Cardiac muscle cell (in vitro differentiated cells and primary cell): ENCODE measurements at places on chromosomes 3 and 15. TPM values are rescaled to one million over a fixed set of nuclear protein-coding genes. Genes with fewer than 3 reads are reported as not detected.

DNA sequence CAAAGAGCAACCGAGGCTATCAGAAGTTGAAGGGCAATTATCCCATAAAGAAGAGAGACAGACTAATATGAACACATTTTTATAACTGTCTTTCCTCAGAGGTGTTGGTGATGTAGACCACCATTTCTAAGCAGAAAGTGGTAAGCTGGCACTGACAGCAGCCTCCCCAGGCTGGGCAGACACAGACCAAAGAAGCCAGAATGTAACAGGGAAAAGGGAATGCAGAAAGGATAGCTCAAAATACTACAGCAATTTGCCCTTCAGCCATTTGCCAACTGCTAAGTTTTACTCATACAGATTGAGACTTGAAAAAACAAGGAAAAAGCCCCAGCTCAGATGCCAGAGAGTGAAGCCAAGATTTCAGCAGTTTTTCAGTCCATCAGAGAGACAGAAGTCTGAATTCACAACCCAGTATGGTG is 73.5 kb upstream of the ABI3BP start:
- DNase-seq = no peak
- no peak overlapping the region for H3K4me3 ChIP-seq
- no peaks in the 10 kb centered on the region for H3K27me3 ChIP-seq
- H3K36me3 ChIP-seq = no peaks in the 10 kb centered on the region

GRCh38 chr15:93030430-93031102 is 58.4 kb downstream of the RGMA start:
- peaks cover 16% of the 10 kb centered on the region for H3K4me1 ChIP-seq
- no peak overlapping the region for H3K27ac ChIP-seq
- H3K36me3 ChIP-seq = peaks cover 10% of the 10 kb centered on the region
- peak; percentile 73 for DNase-seq
- H3K4me3 ChIP-seq = no peak overlapping the region
- H3K27me3 ChIP-seq = no peaks in the 10 kb centered on the region

GRCh38 chr3:187736418-187736871 is 8.8 kb downstream of the BCL6 start:
- H3K27ac ChIP-seq = no peak overlapping the region
- no peak overlapping the region for H3K4me3 ChIP-seq
- no peaks in the 10 kb centered on the region for H3K27me3 ChIP-seq

DNA sequence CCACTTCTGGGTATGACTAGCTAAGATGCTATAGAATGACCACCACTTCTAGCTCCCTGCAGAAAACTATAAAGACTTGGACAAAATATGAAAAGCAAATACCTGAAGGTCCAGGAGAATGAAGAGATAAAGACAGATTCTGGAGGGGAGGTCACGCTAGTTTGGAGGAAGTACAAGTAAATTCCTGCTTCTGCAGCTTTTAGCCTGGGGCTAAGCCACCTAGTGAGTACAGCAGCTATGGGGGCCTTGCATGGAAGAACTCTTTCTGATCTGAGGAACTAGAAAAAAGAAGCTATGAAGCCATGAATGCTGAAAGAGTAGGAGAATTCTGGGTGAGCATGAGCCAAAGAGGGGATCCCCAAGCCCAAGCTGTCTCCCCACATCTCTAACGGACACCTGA is 29.8 kb downstream of the NRG4 start:
- no peaks in the 10 kb centered on the region for H3K4me1 ChIP-seq
- H3K27me3 ChIP-seq = no peaks in the 10 kb centered on the region
- H3K4me3 ChIP-seq = no peak overlapping the region
- no peaks in the 10 kb centered on the region for H3K36me3 ChIP-seq

GRCh38 chr3:8223766-8224165 is 277.9 kb upstream of the LMCD1 start:
- no peaks in the 10 kb centered on the region for H3K36me3 ChIP-seq
- no peak overlapping the region for H3K4me3 ChIP-seq
- DNase-seq = peak; percentile 54
- H3K27me3 ChIP-seq = no peaks in the 10 kb centered on the region
- peaks cover 9% of the 10 kb centered on the region for H3K4me1 ChIP-seq
- H3K27ac ChIP-seq = no peak overlapping the region

DNA sequence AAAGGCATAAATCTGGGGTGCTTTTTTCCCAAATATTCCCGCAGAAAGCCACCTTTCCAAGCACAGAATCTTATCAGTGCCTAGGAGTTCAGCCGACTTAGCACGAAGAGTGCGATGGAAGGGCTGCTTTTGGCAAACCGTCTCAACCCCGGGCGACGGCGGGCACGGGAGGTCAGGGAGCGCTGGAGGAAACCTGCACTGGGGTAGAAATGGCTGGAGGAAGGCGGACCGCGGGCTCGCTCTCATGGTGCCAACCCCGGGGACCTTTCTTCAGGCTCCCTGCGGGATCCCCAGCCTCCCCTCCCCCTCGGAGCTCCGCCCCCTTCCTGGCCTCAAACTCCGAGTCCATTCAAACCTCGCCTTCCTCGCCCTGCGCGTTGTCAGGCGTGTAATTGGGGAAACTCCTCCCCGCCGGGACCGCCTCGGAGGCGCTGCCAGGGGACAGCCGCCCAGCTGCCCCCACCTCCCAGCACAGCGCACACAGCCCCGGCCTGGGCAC is at the start of gene GABRG3:
Gene GABRG3 (plus strand): TSS at position 470 of the 499 bp plus-strand sequence.
- no peaks in the 10 kb centered on the region for H3K36me3 ChIP-seq
- no peak within 1 kb of the TSS for H3K27ac ChIP-seq
- H3K4me3 ChIP-seq = peak within 1 kb of the TSS; percentile 34

- H3K4me3 ChIP-seq = no peak overlapping the region
- H3K27ac ChIP-seq = no peak overlapping the region
- DNase-seq = no peak
- no peaks in the 10 kb centered on the region for H3K36me3 ChIP-seq
These were observed 92.0 kb upstream of the TPM1 start for GRCh38 chr15:62950462-62950931.

CADPS gene
- total RNA-seq = 57.8 and 63.8 TPM in 2 replicates

DNA sequence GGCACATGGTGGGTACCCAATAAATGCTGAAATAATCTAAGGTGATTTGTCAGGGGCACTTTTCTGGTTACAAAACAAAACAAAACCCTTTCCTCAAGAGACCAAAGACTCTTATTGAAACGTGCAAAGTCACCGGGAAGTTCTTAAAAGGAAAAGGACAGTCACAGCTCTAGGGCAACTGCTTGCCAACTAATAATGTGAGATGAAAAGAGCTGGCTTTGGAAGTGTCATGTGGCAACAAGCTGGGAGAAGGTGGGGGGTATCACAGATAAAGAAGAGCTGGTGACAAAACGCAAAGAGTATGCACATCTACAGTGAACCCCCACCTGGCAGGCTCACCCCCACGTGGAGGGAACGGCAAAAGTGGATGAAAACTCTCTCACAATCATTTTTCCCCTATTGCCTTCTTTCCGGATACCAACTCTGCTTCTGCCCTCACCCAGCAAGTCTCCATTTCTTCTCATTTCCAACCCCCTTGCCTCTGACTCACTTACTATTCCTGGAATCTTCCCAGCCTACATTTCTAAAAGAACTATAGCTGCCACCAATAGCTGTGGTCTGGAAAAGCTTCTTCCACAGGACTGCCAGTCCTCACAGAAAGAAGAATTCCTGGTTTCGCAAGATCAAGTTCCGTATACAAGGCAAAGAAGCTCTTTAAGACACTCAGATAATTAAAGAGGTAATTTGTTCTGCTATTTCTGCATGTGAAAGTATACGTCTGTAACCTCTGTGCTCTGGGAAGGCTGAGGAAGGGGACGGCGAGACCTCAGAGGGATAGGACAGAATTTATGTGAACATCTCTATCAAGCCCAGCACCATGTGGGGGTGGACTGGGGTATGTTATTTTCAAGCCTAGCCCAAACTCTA is 21.8 kb upstream of the ANPEP start:
- H3K36me3 ChIP-seq = peaks cover 20% of the 10 kb centered on the region
- H3K4me1 ChIP-seq = no peaks in the 10 kb centered on the region
- peak; percentile 28 for DNase-seq
- H3K27me3 ChIP-seq = no peaks in the 10 kb centered on the region
- no peak overlapping the region for H3K4me3 ChIP-seq

ZNF502 gene
- 1.1 and 2.0 TPM in 2 replicates for total RNA-seq

SPTSSB gene
- total RNA-seq = 0.32 TPM in 1 of 2 replicates, not detected in the other

DNA sequence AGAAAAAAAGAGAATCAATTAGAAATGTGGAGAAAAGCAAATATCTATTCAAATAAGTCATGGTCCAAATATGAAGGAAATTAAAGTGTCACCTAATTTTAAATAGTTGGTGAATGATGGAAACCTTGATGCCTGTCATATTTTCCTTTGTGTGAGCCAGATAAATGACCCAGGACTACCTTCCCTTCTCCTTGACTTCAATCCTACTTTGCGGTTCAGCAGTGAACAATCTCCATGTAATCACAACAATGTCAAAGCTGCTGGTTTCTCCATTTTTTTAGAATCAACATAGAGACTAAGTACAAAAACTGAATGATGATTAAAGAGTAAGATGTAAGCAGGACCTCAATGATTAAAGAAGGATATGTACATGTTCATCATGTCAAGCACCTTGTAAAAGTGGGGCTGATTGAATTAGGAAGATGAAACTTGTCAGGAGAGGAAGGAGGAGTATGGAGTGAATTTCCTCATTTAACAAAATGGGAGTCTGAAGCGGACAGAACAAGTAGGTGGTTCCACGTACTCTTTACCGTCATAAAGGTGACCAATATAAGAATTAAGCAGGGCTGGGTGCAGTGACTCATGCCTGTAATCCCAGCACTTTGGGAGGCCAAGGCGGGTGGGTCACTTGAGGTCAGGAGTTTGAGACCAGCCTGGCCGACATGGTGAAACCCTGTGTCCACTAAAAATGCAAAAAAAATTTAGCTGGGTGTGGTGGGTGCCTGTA is 43.1 kb downstream of the TRPM1 start:
- H3K36me3 ChIP-seq = no peaks in the 10 kb centered on the region
- H3K27ac ChIP-seq = no peak overlapping the region
- H3K4me1 ChIP-seq = no peaks in the 10 kb centered on the region
- no peaks in the 10 kb centered on the region for H3K27me3 ChIP-seq
- DNase-seq = no peak

SOX2 gene
- 0.18 TPM in 1 of 2 replicates, not detected in the other for total RNA-seq

DNA sequence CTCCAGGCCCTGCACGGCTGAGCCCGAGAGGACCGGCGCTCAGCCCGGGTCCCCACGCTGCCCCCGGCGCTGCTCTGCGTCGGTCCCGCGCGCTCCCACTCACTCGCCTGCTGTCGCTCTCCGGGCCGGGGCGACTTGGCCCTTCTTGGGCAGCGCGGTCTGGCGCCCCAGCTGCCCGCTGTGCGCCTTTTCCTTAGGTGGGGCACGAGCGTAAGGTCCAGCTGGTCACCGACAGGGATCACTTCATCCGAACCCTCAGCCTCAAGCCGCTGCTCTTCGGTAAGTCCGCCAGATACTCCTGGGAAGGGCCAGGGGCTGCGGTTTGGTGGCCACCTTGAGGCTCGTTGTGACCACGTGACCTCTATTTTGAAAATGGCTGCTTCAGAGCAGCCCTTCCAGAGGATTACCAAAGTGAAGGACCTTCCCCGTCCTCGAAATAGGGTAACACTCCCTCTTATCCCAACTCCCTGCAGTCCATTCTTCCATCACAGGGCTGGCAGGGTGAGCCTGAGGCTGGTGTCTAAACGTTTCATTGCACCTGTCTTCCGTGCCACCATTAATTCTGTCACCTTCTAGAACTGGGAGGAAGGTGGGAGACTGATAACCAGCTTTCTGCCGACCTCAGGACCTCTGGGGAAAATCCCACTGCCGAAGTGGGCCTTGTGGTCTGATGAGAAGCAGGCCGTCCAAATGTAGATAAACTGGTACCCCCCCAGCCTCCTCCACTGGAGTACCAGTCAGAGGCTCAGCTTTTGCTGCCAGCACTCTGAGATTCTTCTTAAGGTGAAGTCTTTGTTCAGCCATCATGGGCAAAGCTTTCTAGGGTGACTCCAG is 812 bp downstream of the P4HTM start:
- H3K27me3 ChIP-seq = no peaks in the 10 kb centered on the region
- peak overlapping the region; percentile 86 for H3K27ac ChIP-seq
- H3K4me3 ChIP-seq = peak overlapping the region; percentile 46
- H3K4me1 ChIP-seq = peaks cover 11% of the 10 kb centered on the region
- peak; percentile 25 for DNase-seq

DNA sequence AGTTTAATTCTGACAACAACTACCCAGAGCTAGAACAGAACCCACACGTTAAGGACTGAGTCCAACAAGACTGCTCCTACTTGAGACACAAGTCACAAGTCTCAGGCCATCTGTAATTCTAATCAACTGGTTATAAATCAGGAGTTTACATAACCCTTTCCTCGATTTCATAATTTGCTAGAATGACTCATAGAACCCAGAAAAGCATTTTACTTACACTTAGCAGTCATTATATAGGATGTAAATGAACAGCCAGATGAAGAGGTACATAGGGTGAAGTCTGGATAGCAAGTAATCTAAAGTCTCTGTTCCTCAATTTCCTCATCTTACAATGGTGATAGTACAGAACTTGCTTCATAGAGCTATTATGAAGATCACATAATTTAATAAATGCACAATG is 1018.2 kb downstream of the DIPK2A start:
- no peaks in the 10 kb centered on the region for H3K36me3 ChIP-seq
- peak; percentile 17 for DNase-seq
- H3K27ac ChIP-seq = no peak overlapping the region
- H3K4me1 ChIP-seq = no peaks in the 10 kb centered on the region
- H3K4me3 ChIP-seq = no peak overlapping the region
- no peaks in the 10 kb centered on the region for H3K27me3 ChIP-seq

GRCh38 chr3:197293605-197294237 is 4.7 kb downstream of the DLG1 start:
- H3K4me1 ChIP-seq = peaks cover 7% of the 10 kb centered on the region
- H3K4me3 ChIP-seq = no peak overlapping the region
- no peak overlapping the region for H3K27ac ChIP-seq
- DNase-seq = no peak

DNA sequence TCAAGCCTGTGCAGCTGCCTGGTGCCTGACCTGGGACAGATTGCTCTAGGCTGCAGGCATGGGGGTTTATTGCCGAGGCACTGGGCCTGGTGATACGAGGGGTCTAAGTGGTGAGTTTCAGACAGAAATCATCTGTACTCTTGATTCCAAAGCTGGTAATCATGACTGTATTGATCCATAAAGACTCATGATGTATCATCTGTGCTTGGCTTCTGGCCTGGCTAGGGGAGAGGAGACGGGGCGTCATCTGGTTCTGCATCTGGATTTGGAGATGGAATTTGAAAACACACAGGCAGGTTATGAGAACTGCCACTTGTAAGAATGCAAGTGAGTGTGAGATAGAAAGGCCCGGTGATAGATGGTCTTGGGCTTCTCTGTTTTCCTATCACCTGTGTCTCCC is 337.4 kb upstream of the C2CD4B start:
- H3K36me3 ChIP-seq = no peaks in the 10 kb centered on the region
- H3K27ac ChIP-seq = no peak overlapping the region
- no peak for DNase-seq
- peaks cover 63% of the 10 kb centered on the region for H3K4me1 ChIP-seq
- H3K27me3 ChIP-seq = no peaks in the 10 kb centered on the region

DNA sequence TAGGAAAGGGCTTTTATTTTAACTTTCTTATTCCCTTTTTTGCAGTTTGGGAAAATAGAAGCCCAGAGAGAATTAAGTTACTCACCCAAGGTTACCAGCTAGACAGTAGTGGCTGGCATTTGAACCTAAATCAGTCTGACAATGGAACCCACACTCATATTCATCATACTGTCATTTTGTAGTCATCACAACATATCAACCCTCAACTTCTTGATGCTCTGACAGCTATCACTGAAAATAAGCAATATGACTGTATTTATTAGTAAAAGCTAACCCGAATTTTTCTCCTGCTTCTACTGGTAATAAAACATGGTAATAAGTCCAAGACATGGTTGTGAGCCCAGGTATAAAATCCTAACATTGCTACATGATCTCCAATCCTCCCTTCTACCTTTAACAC is 585.8 kb upstream of the UBE2E2 start:
- H3K27me3 ChIP-seq = peaks cover 3% of the 10 kb centered on the region
- H3K27ac ChIP-seq = no peak overlapping the region
- DNase-seq = no peak
- no peaks in the 10 kb centered on the region for H3K36me3 ChIP-seq
